Smooth muscle cell of bladder (primary cell): ENCODE measurements at places on chromosomes 13 and 19. TPM values are rescaled to one million over a fixed set of nuclear protein-coding genes. Genes with fewer than 3 reads are reported as not detected.

Gene SH2D3A
- 0.28 TPM in 1 of 2 replicates, not detected in the other for total RNA-seq

Gene FCHO1
- total RNA-seq = 0.09 and 0.14 TPM in 2 replicates

Gene ZNF527
- total RNA-seq = 4.1 TPM in 2 replicates

Gene ADGRE1
- not detected in 2 replicates for total RNA-seq

Gene URAD
- total RNA-seq = not detected in 2 replicates

Gene ZFP30
- total RNA-seq = 9.8 and 16.3 TPM in 2 replicates

Gene CGB1
- not detected in 2 replicates for total RNA-seq
